NT2/D1 (cell line): ENCODE measurements at places on chromosomes 2 and 18.
A peak's percentile ranks its signal among the peaks of the same experiment; 100 is the strongest.

DNA sequence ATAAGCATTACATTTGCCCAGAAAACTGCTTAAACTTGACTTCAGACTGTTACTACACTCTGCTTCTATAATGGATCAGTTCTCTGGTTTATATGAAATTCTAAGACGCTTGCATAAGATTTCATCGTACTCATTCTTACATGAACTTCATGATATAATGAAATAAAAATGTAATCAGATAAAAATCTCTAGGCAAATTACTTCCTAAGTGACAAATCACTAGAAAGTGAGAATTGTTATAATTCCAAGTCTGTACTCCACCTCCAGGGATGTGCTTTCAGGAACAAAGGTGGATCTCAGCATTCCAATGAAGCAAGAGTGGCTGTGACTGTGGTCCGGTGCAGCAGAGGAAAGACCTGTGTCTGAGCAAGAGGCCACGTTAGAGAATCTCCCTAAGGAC lies 226.2 kb downstream of the PIEZO2 start:
- no peak for DNase-seq

DNA sequence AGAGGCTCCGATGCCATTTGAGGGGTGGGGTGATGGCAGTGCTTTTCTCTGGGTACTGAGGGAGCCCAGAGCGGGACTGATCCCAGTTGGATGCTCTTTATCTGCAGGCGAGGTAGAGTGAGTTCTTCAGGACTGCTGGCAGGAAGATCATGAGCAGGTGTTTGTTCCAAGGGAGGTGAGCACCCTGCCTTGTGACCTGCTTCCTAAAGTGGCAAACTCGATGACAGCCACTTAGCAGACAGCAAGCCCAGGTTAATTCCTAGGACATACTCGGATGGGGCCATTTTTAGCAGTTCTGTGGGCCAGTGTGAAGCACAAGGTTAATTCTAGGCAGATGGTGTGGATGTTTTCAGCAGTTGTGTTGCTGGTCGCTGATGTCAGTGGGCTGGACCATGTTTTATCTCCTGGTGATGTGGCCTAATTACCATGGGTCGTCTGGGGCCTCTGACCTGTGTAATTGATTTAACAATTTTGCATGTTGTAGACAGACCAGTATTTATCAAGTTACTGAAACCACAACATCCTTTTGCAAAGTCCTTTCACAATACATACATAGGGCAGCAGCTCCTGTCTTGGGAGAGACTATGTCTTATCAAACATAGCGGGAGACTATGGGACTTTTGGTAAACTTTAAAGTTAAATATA lies 4.9 kb downstream of the FKBP1B start:
- DNase-seq, result no peak

GRCh38 chr2:165440367-165440766 lies 29.1 kb upstream of the CSRNP3 start:
- no peak for DNase-seq

DNA sequence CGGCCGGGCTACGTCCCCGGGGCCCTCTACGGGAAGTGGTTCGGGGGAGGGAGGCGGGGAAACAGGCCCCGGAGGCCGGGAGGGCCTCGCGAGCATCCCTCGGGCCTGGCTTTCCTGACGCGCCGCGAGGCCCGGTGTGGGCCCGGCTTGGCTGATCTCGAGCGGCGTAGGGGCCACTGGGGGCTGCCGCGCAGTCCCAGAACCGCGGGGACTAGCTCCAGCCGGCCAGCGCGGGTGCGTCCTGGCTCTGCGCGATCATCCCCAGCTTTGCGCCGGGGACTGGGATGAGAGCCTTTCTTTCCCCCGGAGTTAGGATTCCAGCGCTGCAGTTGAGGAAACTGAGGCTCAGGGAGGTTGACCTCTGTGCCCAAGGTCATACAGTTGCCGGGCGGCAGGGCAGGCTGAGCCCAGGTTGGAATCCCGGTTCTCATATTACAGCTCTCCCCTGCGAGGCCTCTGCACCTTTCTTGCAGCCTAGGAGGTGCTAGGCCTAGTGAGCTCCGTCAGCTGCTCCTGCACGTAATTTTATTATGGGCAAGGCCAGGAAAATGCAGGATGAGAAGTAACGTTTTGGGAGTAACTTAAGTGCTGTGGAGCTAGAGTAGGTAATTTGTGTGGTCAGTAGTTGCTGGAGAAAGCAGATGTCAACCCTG lies 501 bp downstream of the LPIN1 start:
- no peak for DNase-seq

DNA sequence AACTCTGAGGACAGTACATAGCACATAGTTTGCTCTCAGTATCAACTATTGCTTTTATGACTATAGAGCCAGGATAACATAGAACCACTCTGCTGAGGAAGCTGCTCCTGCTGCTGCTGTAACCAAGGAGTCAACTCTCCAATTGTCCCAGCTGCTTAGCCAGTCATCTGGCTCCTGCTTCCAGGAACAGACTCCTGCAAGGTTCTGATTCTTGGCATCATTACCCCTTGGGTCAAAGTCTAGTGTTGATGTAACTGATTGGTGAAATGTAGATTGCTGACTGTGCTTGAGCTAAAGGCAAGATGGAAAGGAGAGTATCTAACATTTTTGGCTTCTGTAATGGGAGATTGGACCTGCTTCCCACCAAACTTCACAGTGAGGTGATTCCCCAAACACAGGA lies 261.9 kb upstream of the FSHR start:
- no peak for DNase-seq

GRCh38 chr2:58407487-58407886 lies 166.4 kb upstream of the FANCL start:
- no peak for DNase-seq

DNA sequence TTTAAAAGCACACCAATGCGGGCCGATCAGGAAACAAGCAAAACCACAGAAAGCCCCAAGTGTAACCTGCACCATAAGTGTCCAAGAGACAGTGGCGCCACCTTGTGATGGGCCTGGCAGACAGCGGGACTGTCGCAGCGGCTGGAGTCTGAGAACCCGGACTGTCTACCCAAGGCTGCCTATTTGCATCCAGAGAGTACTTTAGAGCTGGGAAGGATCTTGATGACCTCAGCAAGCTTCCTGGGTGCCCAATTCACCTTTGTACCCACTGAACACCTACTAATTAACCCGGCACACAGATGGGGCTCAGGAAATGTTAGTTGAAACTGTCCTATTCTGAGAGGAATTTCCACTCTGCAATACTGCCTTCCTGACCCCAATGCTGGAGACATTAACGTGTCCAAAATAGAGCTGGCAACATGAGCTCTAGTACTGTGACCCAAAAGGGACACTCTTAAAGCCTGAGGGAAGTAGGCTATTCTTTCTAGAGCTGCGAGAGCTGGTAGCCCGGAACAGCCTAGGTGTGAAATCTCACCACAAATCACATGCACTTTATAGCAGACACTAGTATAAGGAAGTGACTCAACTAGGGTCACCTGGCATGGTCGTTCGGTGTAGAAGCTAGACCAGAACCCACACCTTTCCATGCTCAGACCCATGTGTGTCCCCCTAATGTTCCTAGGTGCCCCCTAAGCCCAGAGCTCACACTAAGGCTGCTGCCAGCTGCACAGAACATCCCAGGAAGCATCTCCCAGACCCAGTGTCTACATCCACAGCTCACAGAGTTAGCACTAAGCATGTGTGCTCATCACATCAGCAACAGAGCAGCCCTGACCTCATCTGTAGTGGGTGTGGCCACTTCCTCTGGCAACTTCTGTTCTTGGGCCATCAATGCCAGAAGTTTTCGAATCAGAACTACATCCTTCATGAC lies 25.4 kb downstream of the POLR1A start:
- peak; percentile 27 for DNase-seq

DNA sequence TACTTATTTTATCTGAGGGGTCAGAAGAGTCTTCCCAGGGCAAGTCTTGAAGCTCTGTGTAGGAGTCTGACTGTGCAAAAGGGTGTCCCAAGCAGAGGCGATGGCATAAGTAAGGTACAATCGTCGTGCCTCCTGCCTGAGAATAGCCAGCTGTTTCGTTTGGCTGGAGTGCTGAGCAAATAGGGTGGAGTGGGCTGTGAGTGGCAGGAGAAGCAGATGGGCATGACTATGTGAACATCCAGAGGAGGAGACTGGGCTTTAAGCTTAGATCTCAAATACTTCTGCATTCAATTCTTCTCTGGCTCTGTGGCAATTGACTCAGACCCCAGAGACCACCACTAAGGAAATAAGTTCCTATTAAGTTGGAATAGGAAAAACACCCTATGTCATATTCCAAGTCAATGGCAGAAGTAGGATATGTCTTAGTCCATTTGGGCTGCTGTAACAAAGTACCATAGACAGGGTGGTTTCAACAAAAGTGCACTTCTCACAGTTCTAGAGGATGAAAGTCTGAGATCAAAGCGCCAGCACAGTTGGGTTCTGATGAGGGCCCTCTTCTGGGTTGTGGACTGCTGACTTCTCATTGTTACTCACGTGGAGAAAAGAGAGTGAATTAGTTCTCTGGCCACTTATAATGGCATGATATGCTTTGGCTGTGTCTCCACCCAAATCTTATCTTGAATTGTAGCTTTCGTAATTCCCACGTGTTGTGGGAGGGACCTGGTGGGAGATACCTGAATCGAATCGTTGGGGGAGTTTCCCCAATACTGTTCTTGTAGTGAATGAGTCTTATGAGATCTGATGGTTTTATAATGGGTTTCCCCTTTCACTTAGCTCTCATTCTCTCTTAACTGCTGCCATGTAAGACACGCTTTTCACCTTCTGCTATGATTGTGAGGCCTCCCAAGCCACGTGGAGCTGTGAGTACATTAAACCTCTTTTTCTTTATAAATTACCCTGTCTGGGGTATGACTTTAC lies 120.2 kb downstream of the LPIN1 start:
- DNase-seq, result no peak

GRCh38 chr2:99520813-99521212 lies 31.0 kb upstream of the REV1 start:
- no peak for DNase-seq

- DNase-seq, result no peak
Observed at GRCh38 chr2:235954281-235954680, 213.9 kb downstream of the GBX2 start.

DNA sequence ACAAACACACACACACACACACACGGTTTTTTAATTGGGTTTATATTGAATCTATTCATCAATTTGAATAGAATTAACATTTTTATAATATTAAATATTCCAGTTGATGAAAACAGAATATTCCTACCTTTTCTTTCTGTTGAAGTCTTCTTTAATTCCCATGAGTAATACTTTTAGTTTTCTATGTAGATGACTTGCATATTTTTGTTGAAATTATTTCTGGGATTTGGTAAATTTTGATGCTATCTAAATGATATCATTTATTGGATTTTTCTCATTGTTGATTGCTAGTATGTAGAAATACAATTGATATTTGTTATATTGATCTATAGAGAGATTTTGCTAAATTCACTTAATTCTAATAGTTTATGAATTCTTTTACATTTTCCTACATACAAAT lies 12.8 kb upstream of the TCF7L1 start:
- DNase-seq, result no peak

DNA sequence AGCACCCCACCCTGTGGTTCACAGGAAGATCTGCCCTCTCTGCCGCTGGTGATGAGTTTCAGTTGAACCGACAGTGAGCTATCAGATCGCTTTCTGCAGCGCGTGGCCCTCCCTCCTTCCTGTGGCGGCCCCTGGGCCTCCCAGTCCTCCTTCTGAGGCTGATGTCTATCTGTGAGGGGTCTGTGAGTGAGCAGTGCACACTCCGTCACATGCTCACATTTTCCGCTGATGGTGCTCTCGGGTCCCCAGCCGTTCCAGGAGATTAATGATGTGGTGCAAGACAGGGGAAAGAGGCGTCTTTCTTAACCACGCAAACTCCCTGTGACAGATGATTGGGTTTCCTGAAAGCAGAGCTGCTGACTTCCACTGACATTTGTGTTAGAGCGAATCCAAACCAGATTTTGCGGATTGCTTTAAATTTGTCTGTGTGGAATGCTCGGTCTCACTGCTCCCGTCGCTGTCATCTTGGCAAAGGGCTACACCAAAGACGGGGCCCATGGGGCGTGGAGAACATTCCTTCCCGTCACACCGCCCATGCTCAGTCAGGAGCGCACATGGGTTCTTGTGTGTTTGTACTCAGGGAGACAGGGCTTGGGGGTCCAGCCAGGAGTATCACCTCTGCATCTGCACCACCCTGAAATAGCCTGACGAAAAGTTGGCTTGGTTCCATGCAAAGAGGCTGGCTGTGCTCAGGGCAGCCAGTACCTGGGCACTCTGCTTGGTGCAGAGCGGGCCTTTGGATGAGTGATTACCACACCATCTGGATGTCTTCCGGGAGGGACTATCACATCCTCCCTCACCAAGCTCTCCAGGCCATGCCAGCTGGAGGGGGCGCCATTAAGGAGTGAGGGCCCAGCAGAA lies 154.7 kb upstream of the HS6ST1 start:
- DNase-seq, result no peak

- DNase-seq, result no peak
Observed at GRCh38 chr2:72891091-72891818, 4.0 kb downstream of the SPR start.

DNA sequence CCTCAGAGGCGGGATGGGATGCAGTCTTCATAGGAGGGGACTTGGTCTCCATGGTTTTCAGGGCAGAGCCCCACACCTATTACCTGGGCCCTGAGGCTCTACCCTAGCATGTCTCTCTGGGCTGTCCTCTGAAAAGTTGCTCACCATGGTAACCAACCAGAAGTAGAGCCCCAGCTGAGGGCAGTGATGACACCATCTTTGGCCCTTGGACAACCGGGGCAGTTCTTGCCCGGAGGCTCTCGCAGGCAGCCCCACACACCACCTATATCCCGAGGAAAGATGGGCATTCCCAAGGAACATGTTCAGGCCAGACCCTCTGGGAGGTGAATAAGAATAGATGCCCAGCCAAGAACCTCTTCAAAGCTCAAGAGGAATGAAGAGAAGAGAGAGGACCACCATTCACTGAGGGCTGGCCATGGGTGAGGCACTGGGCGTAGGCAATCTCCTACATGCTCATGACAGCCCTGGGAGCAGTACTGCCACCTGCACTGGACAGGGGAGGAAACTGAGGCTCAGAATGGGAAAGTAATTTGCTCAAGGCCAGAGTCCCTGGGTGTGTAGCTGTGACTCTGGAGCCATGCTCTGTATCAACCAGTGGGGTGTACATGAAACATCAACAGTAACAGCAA lies 72.5 kb downstream of the HS1BP3 start:
- no peak for DNase-seq

GRCh38 chr2:38092196-38092902 lies 16.4 kb upstream of the CYP1B1 start:
- no peak for DNase-seq

DNA sequence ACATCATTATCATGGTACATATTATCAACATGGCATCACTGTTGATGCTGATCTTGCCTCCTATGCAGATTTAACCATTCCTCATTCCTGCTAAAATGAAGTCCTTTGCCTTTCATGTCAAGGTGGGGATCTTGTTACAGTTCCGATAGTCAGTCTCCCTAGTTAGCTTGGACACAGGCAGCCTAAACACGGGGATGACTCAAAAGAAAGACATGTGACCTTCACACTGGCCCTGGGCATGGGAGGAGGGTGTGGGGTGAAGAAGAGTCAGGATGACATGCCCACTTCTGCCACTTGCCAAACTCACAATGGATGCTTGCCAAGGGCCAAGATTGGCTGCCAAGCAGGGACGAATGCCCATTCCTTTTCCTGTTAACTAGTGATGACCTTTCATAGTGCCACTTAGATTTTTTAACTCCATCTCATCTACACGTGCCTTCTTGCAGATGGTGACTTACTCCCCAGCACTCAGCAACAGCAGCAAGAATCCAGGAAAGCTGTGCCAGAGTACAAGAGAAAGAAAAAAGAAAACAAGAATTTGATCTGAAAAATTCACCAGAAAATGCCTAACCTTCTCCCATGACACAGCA lies 13.9 kb upstream of the SLC1A4 start:
- no peak for DNase-seq
